ENCODE measurements at places on chromosomes 2 and 18.
A peak's percentile ranks its signal among the peaks of the same experiment; 100 is the strongest.

- no peak for DNase-seq
Measured at GRCh38 chr2:74515271-74515980, 1.2 kb downstream of the TLX2 start.

DNA sequence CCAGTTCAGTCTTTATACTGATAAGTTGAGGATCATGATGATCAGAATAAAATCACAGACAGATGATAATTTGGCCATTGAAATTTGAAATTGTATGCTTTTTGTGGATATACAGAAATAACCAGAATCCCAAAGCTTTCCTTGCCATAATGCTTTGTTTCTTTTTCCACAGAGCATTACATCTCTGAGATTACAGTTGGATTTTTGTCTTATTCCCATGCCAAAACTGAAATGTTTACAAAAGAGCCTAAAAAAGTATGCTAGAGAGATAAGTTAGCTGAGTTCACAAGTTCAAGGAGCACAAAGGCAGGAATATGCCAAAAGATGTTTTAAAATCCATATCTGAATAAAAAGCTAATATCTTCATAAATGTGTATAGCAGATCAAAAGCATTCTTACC, 321.3 kb downstream of the PID1 start:
- DNase-seq = no peak

GRCh38 chr2:73931531-73932500, 5.1 kb downstream of the DGUOK start:
- peak; percentile 87 for DNase-seq

GRCh38 chr2:112688086-112688880, 32.5 kb upstream of the NT5DC4 start:
- peak; percentile 82 for DNase-seq

GRCh38 chr18:36516726-36517125, 219.2 kb downstream of the FHOD3 start:
- no peak for DNase-seq

DNA sequence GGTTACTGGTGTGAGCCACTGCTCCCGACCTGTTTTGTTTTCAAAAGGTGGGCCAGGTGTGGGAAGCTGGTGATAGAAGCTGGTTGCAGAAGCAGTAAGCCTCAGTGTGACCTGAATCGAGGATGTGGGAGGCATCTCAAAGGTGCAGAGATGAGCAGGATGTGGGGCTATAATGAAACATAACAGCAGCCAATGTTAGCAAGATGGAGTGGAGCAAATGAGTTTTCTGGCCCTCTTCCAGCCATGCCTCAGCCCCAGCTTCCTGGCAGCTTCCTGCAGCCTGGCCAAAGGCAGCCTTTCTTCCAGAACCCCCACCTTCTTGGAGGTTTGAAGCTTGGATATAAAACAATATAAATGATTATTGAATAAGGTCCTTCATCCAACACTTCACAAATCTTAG, 184.8 kb downstream of the NCK2 start:
- no peak for DNase-seq

DNA sequence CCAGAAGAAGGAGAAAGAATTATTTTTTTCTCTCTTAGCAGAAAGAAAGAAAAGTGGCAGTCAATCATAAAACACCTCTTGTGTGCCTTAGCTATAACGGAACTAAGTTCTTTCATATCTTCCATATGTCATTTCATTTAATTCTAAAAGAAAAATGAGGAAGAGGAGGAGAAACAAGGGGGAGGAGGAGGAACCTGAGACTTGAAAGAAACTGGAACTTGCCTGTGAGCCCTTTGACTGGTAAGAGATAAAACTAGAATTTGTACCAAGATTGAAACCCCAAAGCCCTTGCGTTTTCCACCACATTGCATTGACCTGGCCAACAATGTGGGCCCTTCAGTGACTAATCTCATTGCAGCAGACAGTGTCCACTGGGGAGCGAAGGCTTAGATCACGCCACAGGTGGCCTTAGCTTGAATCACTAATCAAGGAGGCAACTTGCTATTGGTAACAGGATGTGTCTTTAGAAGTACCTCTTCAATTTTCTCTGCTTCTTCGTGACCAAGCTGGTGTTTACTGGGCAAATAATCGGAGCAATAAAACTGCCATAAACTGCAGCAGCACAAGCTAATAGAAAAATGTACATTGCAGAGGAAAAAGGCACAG, 307.9 kb downstream of the CLIP4 start:
- no peak for DNase-seq

GRCh38 chr2:215052810-215053209, 85.6 kb downstream of the ABCA12 start:
- no peak for DNase-seq

DNA sequence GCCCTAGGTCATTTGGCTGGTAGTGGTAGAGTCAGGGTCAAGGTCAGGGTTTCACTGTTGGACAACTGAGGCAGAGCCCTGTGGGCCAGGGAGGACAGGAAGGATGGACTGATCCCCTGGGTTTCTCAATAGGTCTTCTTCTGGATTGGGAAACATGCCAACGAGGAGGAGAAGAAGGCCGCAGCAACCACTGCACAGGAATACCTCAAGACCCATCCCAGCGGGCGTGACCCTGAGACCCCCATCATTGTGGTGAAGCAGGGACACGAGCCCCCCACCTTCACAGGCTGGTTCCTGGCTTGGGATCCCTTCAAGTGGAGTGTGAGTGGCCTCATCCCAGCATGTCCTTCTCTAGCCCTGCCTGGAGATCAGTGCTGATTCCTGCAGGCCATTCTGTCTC, 18.1 kb downstream of the VIL1 start:
- DNase-seq = no peak

- no peak for DNase-seq
Measured at GRCh38 chr2:114651933-114652332, 209.5 kb downstream of the DPP10 start.

- DNase-seq = peak; percentile 52
Measured at GRCh38 chr2:28052691-28053090, 162.2 kb downstream of the BABAM2 start.

DNA sequence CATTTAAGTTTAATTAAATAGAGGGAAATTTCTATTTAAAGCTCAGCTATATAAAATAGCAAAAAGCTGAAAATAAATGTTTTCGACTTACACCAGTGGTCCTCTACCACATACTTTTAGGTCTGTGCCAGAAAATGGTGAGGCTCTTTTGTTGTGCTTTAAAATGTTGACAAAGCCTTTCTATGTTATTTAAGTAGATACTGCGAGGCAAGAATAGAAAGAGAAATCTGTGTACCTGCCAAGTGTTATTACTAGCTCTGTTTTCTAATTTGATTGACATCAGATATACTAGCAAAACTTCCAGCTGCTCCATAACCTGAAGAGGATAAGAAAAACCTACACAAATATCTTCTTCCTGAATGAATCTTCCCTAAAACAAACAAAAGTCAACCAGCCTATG, 53.6 kb downstream of the LPIN2 start:
- DNase-seq = no peak

DNA sequence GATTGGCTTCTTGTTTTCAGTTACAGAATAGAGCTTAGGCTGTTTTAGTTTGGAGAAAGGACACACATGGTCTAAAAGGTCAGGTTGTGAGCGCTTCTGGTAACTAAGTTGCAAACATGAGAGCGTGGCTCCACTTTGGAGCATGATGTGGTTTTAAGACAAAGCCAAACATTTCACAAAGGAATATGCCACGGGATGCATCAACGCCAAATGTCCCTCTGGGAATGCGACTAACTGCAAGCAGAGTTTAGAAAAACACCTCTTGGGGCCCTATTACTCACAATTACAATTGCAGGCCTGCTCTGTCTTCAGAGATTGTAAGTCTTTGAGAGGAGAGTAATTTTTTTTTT, 25.4 kb downstream of the MYO7B start:
- DNase-seq = no peak

DNA sequence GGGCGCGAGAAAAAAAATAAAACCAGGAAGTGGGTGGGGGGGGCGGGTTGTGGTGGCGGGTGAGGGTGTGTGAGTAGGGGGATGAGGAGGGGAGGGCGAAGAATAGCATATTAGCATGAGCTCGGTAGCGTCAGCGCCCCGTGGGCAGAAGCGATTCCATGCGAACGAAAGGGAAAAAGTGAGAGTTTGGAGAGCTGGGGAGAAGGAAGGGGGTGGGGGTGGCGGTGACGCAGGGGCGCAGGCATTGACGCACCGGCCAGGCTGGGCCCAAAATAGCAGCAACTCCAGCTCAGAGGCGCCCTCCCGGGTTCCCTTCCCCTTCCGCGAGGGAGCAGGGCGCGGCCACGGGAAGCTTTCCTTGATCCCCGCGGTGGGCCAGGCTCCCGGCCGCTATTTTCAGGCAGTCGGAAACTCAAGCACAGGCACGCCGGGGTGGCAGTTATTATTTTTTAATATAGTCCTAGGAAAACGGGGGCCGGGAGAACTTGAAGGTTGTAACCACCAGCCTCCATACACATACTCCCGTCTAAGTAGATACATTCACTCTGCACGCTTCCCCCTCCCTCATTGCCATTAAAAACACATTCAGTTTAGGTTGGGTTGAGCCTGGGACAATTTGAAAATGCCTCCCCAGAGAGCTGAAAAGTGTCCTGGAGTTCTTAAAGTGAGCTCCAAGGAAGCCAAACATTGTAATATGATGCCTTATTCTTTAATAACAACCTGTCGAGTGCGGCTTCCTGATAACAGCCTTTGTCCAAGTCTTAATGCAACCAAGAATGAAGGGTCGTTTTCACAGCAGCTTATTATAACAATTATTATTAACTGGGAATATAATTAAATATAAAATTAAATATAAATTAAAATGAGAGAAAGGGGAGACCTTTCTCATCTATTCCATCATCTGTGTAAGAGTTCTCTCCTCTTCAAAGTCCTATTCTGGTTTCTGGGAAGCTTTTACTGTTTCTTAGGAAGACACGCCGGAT, 2.3 kb upstream of the NR4A2 start:
- DNase-seq = peak; percentile 88

DNA sequence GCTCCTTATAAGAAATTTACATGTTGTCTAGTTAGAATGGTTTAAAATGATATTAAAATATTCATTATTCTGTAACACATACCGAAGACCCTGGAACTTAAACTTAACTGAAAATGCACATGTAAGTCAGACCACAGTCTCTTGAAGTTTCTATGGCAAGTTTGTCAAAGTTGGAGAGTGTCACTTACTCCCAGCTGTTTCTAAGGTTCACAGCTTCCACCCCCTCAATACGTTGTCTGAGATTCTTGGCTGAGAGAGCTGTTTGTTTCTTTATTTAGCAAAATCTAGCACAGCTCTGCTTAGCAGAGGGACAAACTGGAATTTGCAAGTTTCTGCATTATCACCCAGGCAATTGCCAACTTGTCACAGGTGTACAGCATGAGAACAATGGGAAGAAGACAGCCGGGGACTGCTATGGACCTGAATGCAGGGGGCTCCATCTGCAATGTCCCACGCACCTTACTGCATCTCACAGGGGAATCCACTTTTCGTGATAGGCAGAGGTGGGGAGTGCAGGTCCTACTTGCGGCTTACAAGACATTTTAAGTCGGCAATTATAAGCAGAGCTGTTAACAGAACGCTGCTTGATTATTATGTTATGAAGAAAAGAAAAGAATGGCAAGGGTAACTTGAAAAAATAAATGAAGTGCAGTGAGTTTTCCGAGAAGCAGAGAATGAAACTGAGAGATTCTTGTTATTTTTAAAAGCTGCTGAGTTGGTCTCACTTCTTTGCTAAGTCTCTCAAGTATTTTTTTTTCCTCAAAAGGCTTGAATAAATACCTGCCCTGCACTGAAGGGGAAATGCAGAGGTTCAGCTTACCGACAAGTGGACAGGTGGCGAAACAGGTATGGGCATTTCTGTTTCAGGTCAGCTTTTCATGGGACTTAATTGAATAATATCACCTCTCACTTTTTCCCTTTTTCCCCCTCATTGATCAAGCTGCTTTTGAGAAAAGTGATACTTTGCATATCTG, 1072.1 kb upstream of the FANCL start:
- no peak for DNase-seq

GRCh38 chr2:23536326-23536725, 151.3 kb downstream of the KLHL29 start:
- DNase-seq = no peak

DNA sequence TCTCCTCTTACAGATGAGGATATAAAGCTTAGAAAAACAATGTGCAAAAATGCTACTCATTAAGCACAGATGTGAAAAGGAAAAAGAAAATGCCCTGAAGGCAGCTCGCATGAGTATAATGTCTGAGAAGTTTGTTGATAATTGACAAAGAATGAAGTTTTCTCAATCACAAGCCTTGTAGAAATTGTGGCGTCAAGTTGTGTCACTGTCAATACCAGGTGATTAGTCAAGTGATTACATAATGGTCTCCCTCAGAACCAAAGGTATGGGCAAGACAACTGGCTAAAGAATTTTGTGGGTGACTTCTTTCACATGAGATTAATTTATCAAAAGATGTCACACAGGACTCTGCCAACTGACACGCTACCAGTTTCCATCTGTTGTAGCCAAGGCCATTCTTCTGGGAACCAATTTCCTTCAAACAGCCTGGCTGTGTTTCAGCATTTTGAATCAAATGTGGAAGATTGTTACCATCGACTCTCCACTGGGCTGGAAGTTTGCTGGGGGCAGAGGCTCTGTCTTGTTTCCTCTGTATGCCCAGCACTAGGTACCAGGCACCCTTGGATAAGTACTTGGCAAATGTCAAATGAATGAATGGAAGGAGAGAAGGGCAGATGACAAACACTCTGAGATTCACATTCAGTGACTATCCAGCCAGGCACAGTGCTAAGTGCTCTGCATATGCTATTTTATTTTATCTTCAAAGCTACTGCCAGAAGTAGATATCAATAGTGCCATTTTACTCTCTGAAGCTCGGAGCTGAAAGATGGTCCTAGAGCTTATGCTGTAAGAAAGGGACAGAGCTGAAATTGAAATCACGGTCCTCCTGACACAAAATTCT, 5.9 kb upstream of the FN1 start:
- peak; percentile 51 for DNase-seq

GRCh38 chr2:28429636-28430376, 37.1 kb downstream of the FOSL2 start:
- no peak for DNase-seq

GRCh38 chr2:43513796-43514195, 82.0 kb downstream of the THADA start:
- no peak for DNase-seq

- DNase-seq = peak; percentile 89
Measured at GRCh38 chr2:100786297-100786658, 33.7 kb upstream of the NPAS2 start.

- no peak for DNase-seq
Measured at GRCh38 chr2:100747996-100748615, 71.8 kb upstream of the NPAS2 start.

- no peak for DNase-seq
Measured at GRCh38 chr18:24584813-24585212, 124.4 kb downstream of the HRH4 start.

DNA sequence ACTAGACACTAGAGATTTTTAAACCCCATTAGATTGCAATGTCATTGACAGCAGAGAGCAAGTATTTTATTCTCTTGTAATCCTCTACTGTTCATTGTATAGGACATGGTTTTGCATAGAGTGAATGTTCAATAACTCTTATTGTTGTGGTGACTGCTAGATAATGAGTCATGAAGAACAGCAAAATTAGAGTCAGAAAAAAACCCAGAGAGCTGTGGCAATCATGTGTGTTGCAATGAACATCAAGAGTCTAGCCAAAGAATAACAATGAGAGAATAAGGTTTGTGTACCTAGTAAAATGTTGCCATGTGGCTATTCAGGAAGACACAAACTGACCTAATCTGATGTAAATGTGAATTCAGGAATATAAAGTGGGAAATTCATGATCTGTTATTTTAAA, 684.0 kb downstream of the DSC3 start:
- peak; percentile 80 for DNase-seq

- DNase-seq = no peak
Measured at GRCh38 chr2:46489423-46490174, 10.2 kb downstream of the TMEM247 start.

- DNase-seq = no peak
Measured at GRCh38 chr18:21452796-21453510, 147.6 kb downstream of the ESCO1 start.

- DNase-seq = no peak
Measured at GRCh38 chr2:179255129-179255528, 9.5 kb downstream of the SESTD1 start.
